ENCODE measurements at places on chromosomes 7 and 10.

DNA sequence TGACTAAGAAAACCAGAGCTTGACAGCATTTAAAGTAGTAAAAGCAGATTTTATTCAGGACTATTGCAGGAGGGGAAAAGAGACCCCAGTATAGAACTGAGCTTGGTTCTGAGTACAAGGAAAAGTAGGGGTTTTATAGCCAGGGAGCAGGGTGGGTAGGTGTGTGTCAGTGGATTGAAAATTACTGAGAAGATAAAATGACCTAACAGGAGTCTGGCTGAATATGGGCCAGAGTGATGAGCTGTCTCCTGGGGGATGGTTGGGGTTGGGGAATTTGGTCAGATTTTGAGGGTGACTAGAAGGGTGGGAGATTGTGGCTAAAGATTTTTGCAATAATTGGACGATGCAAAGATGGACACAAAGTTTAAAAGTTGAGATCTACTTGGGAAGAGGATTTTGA is 114.0 kb downstream of the ST7 start:
- H3K27me3 ChIP-seq = no peaks in the 10 kb centered on the region
- no peaks in the 10 kb centered on the region for H3K36me3 ChIP-seq
- peaks cover 12% of the 10 kb centered on the region for H3K4me1 ChIP-seq
- no peak for DNase-seq
- no peak overlapping the region for H3K27ac ChIP-seq
- H3K4me3 ChIP-seq = no peak overlapping the region

DNA sequence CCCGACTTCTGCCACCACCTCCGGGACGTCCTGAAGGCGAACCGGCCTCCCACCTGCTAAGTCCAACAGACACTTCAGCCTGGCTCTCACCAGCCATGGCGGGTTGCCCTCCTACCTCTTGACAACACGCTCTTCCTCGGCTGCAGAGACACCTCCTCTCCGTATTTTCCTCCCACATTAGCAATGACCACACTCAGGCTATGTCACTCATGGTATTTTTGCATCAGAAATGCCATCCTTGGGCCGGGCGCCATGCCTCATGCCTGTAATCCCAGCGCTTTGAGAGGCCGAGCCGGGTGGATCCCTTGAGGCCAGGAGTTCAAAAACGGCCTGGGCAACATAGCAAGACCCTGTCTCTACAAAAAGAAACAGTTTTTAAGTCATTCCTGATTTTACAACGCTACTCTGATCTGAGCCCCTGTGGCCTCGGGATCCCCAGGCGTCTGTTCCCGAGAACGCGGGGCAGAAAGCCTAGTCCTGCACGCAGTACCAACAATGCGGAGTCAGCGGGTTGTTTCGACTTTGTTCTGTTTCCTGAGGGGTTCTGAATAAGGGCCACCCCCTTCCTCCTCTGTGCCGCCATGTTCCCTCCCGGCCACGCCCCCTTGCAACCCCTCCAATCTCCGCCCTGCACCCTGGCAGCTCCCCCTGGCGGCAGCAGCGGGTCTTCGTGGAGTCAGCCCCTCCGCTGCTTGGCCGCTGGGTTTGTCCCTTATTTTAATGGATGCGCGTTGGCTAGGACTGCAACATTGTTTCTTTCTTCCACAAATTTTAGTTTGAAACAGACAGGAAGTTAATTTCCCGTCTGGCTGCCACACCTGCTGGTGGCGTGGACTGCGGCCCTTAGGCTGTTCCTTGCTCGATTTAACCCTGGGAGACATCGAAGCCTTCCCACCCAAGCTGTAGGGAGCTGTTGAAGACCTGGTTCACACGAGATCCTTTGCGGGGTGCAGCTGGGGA is 9.7 kb upstream of the ZFAND2A start:
- peaks cover 7% of the 10 kb centered on the region for H3K4me1 ChIP-seq
- no peaks in the 10 kb centered on the region for H3K27me3 ChIP-seq
- no peaks in the 10 kb centered on the region for H3K36me3 ChIP-seq
- DNase-seq = peak; percentile 99

DNA sequence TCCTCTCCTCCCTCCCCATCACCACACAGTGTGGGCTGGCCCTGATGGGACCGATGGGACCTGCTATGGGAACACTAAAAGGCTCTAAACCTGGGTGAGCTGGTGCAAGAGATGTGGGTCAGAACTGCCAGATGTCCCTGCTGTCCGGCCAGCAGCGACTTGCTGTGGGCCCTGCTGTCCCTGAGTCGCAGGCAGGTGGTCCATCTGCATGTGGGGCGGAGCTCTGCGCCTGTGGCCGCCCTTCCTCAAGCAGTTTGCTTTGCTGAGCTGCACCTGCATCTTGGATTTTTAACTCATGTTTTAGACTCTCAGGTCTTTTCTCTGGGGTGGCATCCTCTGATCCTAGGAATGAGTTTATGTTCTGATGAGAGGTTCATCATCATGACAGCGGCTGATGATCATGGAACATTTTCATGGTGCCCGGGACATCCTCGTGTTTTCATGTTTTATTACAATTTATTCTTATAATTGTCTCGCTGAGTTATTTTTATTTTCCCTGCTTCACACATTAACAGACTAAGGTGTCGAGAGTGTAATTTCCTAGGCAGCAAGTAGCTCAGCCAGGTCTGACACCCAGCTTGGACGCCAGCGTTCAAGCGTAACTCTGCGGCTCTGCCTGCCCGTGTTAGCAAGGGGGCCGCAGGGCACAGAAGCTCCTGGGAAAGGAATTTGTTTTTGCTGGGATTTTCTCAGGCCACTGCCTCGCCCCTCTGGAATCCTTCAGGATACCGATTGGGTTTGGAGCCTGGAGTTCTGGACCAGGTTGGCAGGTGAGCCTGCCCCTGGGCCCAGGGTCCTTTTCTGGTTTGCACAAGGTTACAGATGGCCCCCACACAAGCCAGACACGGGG is 615.2 kb upstream of the FOXK1 start:
- no peak overlapping the region for H3K27ac ChIP-seq
- DNase-seq = no peak
- H3K4me3 ChIP-seq = no peak overlapping the region
- H3K36me3 ChIP-seq = no peaks in the 10 kb centered on the region
- H3K4me1 ChIP-seq = peaks cover 8% of the 10 kb centered on the region
- H3K27me3 ChIP-seq = no peaks in the 10 kb centered on the region

DNA sequence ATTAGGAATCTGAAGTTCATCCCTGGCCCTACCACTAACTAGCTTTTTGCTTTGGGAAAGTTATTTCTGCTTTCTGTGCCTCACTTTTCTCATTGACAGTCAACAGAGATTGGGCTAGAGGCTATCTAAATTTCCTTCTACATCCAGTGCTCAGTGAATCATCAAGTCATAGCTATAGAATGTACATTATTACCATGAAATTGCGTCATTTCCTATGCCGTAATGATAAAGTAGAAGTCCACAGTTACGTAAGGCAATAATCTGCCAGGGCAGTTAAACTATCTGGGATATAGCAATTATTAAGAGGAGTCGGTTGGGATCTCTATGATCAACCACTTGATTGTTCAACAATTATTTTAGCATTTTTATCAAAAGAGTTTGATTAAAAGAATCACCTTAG is 64.4 kb downstream of the ITGB8 start:
- no peaks in the 10 kb centered on the region for H3K27me3 ChIP-seq
- H3K4me1 ChIP-seq = no peaks in the 10 kb centered on the region
- no peaks in the 10 kb centered on the region for H3K36me3 ChIP-seq
- no peak overlapping the region for H3K4me3 ChIP-seq

DNA sequence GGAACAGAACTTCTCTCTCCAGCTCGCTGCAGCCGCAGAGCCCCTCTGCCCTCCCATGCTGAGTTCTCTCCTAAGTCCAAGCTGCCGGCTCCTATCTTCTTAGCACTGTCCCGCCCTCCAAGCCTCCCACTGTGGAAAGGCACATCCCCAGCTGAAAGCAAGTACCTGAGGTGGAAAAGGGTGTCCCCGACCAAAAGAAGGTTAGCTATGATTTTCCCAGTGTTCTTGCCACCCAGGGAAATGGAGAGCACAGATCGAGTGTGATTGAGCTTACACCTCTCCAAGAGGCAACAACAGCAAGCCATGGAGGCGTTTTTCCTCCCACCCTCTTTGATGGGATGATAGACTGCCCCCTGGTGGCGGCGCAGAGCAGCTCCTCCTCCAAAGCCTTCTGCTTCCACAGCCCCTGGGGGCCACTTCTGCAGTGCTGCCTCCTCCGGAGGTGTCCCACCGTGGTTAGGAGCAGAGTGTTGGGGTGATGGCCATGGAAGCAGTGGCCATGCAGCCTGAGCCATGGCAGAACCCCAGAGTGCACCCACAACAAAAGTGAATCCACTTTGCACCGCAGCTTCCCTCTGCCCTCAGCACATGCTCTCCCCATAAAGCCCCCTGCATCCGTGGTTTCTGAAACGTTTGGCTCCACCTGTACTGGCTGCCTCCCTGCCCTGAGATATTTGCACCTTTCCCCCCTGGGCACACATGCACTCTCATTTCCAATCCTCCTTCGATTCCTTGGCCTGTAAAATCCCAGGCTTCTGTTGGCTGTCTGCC is 143.1 kb upstream of the STK17A start:
- no peak overlapping the region for H3K27ac ChIP-seq
- H3K36me3 ChIP-seq = no peaks in the 10 kb centered on the region
- peaks cover 8% of the 10 kb centered on the region for H3K27me3 ChIP-seq

GRCh38 chr10:88237896-88238614 is 345.1 kb downstream of the RNLS start:
- no peak for DNase-seq
- no peaks in the 10 kb centered on the region for H3K36me3 ChIP-seq
- H3K27me3 ChIP-seq = no peaks in the 10 kb centered on the region
- no peak overlapping the region for H3K27ac ChIP-seq

- no peak overlapping the region for H3K4me3 ChIP-seq
- H3K27ac ChIP-seq = no peak overlapping the region
- H3K36me3 ChIP-seq = no peaks in the 10 kb centered on the region
- peaks cover 31% of the 10 kb centered on the region for H3K27me3 ChIP-seq
Observed at GRCh38 chr10:104416851-104417250, 63.2 kb downstream of the CFAP58 start.

DNA sequence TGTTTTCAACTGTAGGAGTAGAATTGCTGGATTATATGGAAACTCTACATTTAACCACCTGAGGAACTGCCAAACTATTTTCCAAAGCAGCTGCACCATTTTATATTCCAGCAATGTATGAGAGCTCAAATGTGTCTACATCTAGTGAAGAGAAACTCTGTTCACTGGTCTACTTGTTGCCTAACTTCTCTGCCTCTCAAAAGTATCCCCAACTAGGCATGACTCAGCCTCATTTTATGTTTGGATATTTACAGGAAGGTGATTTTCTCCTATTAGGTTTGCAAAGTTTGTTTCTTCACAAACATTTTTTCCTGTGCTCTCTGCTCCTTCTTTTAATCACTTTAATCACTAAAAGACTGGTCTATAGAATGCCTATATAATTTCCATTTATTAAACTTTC is 37.1 kb upstream of the SRI start:
- H3K36me3 ChIP-seq = peaks cover 9% of the 10 kb centered on the region
- DNase-seq = no peak
- peaks cover 14% of the 10 kb centered on the region for H3K27me3 ChIP-seq
- no peaks in the 10 kb centered on the region for H3K4me1 ChIP-seq

- H3K4me1 ChIP-seq = peaks cover 54% of the 10 kb centered on the region
- H3K4me3 ChIP-seq = peak within 1 kb of the TSS; percentile 94
- no peaks in the 10 kb centered on the region for H3K27me3 ChIP-seq
- peak within 1 kb of the TSS; percentile 85 for H3K27ac ChIP-seq
- DNase-seq = peak; percentile 93
Observed at GRCh38 chr7:73683056-73683787, at the start of the genes BUD23 and DNAJC30. TSS of gene BUD23 (plus strand) at chr7:73683597. CDS start at chr7:73683626, 29 bp downstream. TSS of gene DNAJC30 (minus strand) at chr7:73683453. CDS start at chr7:73683423, 30 bp downstream.

DNA sequence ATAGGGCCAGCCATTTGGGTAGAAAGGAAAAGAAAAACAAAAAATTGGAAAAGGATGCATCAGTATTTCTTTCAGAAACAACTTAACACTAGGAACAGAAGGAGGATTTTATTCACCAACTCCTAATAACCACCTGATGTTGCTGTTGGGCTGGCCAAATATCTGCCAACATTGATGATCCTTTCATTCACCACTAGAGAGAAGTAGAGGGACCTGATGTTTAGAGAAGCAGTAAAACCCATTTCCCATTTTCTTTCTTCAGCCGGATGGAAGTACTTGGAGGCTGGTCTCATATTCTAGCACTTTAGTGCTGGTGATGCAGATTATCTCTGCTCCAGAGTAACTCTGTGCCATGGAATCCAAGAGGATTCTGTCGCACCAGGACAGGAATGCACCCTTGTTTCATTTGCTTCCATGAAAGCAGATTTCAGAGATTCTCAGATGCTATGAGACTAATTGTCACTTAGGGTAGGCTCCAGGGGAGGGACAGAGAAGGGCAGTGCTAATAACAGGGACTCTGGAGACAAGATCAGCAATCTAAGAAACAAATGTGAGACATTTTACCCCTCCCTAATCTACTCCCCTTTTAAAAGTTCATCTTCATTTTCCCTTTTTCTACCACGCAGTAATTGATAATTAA is 3.1 kb downstream of the KLLN start:
- peaks cover 25% of the 10 kb centered on the region for H3K4me1 ChIP-seq
- H3K27ac ChIP-seq = peak overlapping the region; percentile 98
- DNase-seq = peak; percentile 40

GRCh38 chr7:124914298-124914697 is 15.3 kb downstream of the POT1 start:
- H3K4me3 ChIP-seq = no peak overlapping the region
- peaks cover 22% of the 10 kb centered on the region for H3K4me1 ChIP-seq
- no peaks in the 10 kb centered on the region for H3K36me3 ChIP-seq
- no peak overlapping the region for H3K27ac ChIP-seq
- no peaks in the 10 kb centered on the region for H3K27me3 ChIP-seq
- DNase-seq = no peak

DNA sequence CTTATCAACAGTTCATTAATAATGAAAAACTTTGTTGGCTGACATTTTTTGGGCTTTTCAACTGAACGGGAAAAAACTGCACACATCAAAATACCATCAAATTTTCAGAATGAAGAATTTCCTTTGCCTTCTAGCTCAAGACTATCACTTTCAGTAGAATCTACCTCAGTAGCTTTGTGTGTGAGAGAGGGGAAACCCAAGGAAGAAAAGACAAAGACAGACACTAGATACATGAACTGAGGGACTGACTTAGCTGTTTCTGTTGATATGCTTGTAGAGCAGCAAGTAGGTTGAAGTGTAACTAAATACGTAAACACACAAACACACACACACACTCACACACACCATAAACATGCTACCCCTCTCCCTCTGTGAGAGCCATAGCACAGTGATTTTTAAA is 257.1 kb downstream of the CDK14 start:
- no peak overlapping the region for H3K27ac ChIP-seq
- no peaks in the 10 kb centered on the region for H3K27me3 ChIP-seq
- H3K4me1 ChIP-seq = no peaks in the 10 kb centered on the region
- H3K36me3 ChIP-seq = no peaks in the 10 kb centered on the region
- no peak for DNase-seq

GRCh38 chr7:123751821-123752220 is 3.0 kb upstream of the WASL start:
- peaks cover 64% of the 10 kb centered on the region for H3K4me1 ChIP-seq
- no peaks in the 10 kb centered on the region for H3K27me3 ChIP-seq
- H3K36me3 ChIP-seq = no peaks in the 10 kb centered on the region
- H3K27ac ChIP-seq = peak overlapping the region; percentile 20
- H3K4me3 ChIP-seq = no peak overlapping the region

GRCh38 chr10:113496111-113497109 is 56.4 kb upstream of the HABP2 start:
- peaks cover 43% of the 10 kb centered on the region for H3K27me3 ChIP-seq
- no peak overlapping the region for H3K4me3 ChIP-seq
- no peak for DNase-seq
- peaks cover 6% of the 10 kb centered on the region for H3K4me1 ChIP-seq
- no peaks in the 10 kb centered on the region for H3K36me3 ChIP-seq
- no peak overlapping the region for H3K27ac ChIP-seq

- peaks cover 7% of the 10 kb centered on the region for H3K4me1 ChIP-seq
- H3K4me3 ChIP-seq = no peak overlapping the region
- no peaks in the 10 kb centered on the region for H3K36me3 ChIP-seq
- no peaks in the 10 kb centered on the region for H3K27me3 ChIP-seq
- no peak for DNase-seq
Observed at GRCh38 chr10:86976362-86977056, 8.2 kb downstream of the ADIRF start.
